Immature natural killer cell (primary cell): ENCODE measurements at places on chromosomes 5 and 9. TPM values are rescaled to one million over a fixed set of nuclear protein-coding genes. Genes with fewer than 3 reads are reported as not detected.

UNC5A gene
- not detected for polyA plus RNA-seq

DRD1 gene
- not detected for polyA plus RNA-seq

ROR2 gene
- polyA plus RNA-seq, result not detected

OMD gene
- polyA plus RNA-seq, result 0.09 TPM

PCDHGC5 gene
- not detected for polyA plus RNA-seq

ADGRD2 gene
- polyA plus RNA-seq, result not detected

CSF1R gene
- polyA plus RNA-seq, result 0.82 TPM

DCP2 gene
- polyA plus RNA-seq, result 35.9 TPM

ANKRD55 gene
- polyA plus RNA-seq, result not detected

ICE1 gene
- polyA plus RNA-seq, result 13.5 TPM
